ENCODE measurements at places on chromosomes 2 and 18. TPM values are rescaled to one million over a fixed set of nuclear protein-coding genes. Genes with fewer than 3 reads are reported as not detected.

- DNase-seq = no peak
Observed at GRCh38 chr2:216735668-216736067, 40.3 kb upstream of the IGFBP5 start.

- DNase-seq = no peak
Observed at GRCh38 chr2:63827749-63828148, 13.9 kb upstream of the UGP2 start.

- DNase-seq = no peak
Observed at GRCh38 chr2:208356846-208357574, 49.6 kb upstream of the PTH2R start.

- DNase-seq = no peak
Observed at GRCh38 chr2:192277494-192278109, 82.9 kb upstream of the TMEFF2 start.

DNA sequence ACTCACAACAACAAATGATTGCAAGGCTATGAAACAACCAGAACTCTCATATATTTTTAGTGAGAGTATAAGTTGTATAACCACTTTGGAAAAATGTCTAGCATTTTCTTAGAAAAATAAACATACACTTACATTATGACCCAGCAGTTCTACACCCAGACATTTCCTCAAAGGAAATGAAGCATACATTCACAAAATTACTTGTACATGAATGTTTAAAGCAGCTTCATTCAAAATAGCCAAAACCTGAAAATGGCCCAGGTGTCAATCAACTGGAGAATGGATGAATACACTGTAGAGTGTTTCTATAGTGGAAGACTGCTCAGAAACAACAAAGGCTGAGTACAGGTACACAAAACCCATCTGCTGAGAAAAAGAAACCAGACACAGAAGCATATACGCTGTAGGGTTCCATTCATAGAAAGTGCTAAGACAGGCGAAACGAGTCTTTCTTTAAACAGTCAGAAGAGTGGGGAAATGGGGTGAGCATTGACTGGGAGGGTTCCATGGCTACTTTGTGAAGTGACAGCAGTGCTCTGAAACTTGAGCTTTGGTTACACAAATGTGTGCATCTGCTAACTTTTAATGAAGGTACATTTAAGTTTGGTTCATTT is 799.0 kb downstream of the DCDC2C start:
- DNase-seq = peak; percentile 51

GRCh38 chr2:35443087-35443486 is 912.5 kb upstream of the CRIM1 start:
- no peak for DNase-seq

DNA sequence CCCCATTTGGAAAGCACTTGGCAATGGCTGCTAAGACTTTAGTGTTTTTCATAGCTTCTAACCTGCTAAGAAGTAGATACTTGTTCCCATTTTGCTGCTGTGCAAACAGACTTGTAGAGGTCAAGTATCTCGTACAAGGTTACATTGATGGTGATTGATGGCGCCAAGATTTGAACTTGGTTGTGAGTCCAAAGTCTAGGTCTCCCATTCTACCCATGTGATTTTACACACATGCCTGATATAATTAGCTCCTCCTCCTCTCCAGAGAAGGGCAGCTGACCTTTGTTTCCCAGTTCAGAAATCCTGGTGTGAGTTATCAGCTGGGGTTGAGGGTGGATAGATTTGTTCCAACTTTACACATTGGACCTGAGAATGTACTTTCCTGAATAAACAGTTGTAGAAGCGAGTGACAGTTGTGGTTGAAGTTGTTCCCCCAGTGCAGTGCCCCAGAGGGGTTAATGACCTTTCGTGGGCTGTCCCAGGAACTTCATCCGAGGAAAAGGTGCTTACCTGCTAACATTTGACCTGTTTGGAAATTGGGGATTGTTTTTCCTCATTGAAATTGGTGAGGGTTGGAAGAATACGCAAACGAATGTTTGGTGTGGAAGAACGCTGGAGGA is 10.4 kb downstream of the TCF7L1 start:
- DNase-seq = no peak

The ZNF892 gene
- total RNA-seq = 3.9 TPM

The IL36B gene
- total RNA-seq = not detected

The SPP2 gene
- not detected for total RNA-seq
